ENCODE measurements at places on chromosomes 2 and 18.

DNA sequence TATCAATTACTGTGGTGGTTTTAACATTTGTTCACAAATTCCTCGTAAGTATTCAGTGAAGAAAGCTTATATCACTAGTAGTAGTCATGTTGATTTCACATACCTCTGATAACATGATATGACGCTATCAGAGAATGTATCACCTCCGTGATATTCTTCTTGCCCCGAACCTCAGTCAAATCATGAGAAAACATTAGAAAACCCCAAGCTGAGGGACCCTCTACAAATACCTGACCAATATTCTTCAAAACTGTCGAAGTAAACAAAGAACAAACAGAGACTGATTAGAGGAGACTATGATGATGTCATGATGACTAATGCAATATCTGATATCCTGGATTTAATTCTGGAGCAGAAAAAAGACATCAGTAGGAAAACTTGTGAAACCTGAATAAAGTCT lies 85.6 kb upstream of the SPOPL start:
- peak; percentile 7 for DNase-seq

GRCh38 chr18:47985866-47986265 lies 55.4 kb upstream of the SMAD2 start:
- no peak for DNase-seq

DNA sequence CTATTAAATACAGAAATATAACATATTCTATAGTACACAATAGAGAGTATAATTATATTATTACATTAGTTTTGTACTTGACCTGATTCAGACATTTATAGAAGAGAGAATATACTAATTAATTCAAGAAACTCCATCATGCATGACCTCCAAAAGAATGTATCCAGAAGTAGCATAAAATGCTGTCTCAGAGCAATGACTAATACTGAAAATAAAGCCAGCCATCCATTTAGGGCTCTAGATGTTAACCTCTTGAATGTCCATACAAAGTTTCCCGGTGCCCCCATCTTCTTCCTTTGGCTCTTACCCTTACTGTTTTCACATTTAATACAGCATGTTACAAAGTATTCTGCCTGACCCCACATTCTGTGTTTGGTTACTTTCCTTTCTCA lies 102.0 kb downstream of the ARHGAP15 start:
- DNase-seq, result no peak

DNA sequence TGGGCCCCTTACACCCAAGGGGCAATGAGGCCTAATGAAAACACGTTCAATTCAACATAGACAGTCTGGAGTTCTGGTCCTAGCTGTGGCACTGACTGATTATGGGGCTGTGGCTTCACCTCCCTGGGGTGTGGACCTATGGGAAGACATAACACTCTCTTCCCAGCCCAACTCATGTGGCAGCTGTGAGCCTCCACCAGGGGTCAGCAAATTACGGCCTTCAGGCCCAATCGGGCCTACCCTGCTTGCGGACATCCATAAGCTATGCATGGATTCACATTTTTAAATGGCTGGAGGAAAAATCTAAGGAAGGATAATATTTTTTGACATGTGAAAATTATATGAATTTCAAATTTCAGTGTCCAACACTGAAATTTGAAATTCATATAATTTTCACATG lies 101.3 kb downstream of the LOXHD1 start:
- DNase-seq, result no peak

DNA sequence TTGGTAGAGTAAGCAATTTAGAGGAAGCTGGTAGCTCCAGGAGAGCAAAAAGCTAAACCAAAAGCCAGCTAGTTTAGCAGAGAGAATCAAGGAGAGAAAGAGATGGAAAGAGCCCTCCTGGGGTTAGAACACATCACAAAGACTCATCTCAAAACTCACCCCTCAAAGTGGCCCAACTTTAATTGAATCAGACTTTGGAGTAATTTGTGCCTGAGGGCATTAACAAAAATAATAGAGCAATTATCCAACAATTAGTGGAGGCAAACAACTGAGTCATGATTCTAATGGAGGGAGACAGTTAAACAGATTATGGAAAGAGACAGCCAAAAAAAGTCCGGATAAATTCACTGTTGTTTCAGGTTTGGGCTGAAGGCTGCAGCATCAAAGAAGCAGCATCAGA lies 417.4 kb downstream of the KCNJ3 start:
- DNase-seq, result no peak

GRCh38 chr2:32591669-32592463 lies 36.0 kb upstream of the TTC27 start:
- no peak for DNase-seq

- no peak for DNase-seq
Observed at GRCh38 chr2:221792971-221793521, 220.9 kb upstream of the EPHA4 start.

DNA sequence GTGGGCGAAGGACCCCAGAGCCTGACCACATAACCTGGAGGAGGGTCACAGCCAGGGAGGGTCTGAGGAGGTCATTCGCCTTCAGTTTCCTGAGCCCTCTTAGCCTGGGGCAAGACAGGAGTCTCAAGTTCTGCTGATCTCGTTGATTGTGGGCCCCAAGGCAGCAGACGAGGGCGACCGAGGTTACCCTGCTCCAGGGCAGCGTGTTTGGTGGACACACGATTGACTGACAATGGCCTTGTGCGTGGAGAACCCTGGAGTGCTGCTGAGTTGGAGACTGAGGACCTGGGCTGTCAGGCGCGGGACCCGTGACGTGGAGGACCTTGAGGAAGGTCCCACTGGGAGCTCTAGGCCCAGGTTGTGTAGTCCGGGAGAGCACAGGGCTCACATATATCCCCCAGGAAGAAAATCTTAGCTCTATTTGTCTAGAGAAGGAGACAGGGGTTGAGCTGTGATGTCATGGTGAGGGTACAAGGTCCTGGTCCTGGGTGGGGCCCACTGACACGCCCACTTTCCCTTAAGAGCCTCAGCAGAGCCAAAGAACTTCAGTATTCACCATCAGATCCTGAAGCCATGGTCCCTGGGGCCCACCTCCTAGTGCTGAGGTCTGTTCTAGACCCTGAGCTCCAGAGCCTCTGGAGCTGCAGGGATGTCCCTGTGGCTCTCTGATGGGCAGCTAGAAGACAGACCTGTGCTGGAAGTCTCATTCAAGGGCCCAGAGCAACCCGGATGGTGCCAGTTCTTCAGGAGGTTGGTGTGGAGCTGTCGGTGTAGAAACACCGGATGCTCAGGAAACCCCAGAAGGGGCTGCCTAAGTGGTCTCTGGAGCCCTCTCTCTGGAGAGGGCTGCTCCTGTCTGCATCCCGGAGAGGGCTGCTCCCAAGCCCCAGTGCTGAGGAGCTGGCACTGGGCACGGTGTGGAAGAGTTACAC lies 53.1 kb downstream of the DYSF start:
- DNase-seq, result no peak

DNA sequence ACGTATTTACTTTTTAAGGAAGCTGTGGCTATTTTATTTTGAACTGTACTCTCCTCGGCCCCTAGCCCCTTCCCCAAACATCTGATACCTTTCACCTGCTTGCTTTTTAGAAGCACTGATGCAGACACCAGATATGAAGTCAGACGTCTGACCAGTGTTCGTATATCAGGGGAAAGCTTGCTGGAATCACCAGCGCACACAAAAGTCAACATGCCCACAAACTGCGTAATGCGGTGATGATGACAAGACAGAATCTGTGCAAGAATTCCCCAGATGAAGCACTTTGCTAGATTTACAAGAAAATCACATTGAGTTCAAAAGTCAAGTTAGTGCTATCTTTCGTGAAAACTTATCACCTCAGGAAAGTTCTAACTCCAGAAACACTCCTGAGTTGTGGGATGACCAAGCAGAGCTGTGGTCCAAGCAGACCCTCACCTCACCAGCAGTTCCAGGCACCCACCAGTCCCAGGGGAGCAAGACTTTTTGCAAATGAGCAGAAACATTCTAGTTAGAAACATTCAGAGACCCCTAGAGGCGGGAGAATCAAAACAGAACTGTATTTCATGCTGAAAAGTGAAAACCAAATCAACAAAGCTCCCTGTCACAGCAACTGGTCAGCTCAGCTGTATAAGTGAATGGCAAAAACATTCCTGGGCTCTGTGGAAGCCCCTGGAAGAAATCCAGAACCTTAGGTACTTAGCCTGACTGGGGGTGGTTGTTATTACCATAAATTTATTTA lies 55.7 kb downstream of the INO80C start:
- DNase-seq, result no peak

- no peak for DNase-seq
Observed at GRCh38 chr2:122451040-122451439, 695.6 kb downstream of the TSN start.

GRCh38 chr18:36780748-36781147 lies 48.1 kb downstream of the TPGS2 start:
- DNase-seq, result no peak

DNA sequence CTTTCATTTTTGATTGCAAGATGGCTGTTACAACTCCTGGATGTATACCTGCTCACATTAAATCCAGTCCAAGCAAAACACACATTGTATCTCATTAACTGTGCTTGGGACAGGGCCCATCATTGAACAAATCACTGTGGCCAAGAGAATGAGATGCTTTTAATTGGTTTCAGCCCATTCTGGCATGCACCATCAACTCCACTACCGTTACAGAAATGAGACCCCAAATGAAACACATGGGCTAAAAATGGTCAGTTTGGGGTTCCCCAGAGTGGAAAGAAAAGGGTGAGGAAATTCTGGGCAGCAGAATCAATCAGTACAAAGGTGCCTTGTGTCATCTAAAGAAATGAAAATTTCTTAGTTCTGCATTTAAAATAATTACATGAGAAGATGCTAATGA lies 52.7 kb downstream of the FAM171B start:
- DNase-seq, result no peak

DNA sequence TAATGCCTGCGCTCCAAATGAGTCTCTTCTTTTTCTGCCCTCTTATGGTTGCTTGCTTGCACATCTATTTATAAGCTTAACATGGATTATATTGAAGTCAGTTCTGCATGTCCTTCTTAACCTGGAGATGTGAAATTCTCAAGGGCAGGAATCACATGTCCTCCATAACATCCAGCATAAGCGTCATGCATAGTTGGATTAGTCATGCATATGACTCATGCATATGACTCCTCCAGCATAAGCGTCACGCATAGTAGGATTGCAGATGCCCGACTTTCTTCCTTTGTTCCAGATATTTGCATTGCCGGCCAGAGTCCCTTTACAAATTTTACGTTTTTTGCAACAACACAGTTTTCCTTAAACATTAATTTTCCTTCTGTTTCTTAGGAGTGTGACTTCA lies 308.6 kb downstream of the TGIF1 start:
- no peak for DNase-seq

GRCh38 chr2:85888020-85888683 lies 638 bp downstream of the ST3GAL5 start:
- DNase-seq, result no peak

DNA sequence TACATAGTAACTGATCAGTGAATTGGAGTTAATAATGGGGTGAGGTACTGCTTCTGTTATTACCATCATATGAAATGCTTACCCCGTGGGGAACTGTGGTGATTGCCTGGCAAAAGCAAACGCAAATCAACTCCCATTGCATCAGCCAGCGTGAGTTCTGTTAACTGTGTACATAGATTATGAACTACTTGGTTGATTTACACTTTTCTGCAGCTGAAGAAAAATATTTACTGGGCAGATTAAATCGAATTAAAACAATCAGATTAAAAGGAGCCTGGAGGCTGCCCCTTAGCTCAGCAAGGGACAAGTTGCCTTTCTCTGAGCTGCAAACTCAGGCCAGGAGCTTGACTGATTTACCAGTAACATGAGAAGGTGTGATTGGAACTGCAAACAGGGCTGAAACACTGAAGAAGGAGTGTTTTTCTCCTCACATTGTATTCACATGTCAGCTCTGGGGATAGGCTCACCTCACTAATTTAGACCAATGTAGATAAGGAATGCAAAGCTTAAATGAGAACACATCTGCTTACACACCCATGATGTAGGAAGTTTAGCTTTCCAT lies 220.1 kb downstream of the OSR1 start:
- DNase-seq, result no peak

- DNase-seq, result no peak
Observed at GRCh38 chr2:142989273-142990204, 112.1 kb downstream of the KYNU start.

DNA sequence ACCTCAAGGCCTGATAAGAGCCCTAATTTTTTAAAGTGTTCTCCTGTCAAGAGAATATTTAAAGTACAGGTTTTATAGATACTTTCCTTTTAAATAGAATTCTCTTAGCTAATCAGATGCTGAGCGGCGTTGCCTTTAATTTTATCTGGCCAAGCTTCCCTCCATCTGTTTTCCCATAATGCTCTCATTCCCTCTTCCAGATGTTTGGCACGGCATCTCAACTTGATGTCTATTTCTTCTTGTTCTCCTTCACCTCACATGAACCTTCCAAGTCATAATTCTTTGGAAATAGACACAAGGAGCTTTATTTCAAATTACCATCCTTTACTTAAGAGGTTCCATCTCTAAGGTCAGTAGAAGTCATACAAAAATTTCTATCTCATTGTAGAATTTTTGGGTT lies 76.1 kb upstream of the CPO start:
- no peak for DNase-seq

- DNase-seq, result no peak
Observed at GRCh38 chr2:1614564-1614963, 129.8 kb downstream of the PXDN start.

GRCh38 chr2:28325567-28326468 lies 66.8 kb upstream of the FOSL2 start:
- no peak for DNase-seq

Data from T1000 (cell line).